Heart right ventricle (tissue), 16 donors: ENCODE measurements at places on chromosomes 1 and 21. TPM values are rescaled to one million over a fixed set of nuclear protein-coding genes. Genes with fewer than 3 reads are reported as not detected.
A peak's percentile ranks its signal among the peaks of the same experiment; 100 is the strongest.

Gene CAMK2N1
- 5.6 TPM for total RNA-seq

DNA sequence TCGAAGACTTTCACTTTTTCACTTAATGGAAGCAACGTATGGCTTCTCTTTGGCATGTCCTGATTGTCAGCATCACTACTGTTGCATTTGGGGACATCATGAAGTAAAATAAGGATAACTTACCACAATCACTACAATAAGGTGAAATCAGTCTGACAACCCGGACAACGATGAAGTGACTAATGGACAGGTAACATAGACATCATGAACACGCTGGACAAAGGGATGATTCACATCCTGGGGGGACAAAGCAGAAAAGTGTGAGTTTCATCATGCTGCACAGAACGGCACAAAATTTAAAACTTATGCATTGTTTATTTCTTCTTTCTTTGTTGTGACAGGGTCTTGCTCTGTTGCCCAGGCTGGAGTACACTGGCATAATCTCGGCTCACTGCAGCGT lies 53.9 kb downstream of the FH start:
- no peak for DNase-seq

DNA sequence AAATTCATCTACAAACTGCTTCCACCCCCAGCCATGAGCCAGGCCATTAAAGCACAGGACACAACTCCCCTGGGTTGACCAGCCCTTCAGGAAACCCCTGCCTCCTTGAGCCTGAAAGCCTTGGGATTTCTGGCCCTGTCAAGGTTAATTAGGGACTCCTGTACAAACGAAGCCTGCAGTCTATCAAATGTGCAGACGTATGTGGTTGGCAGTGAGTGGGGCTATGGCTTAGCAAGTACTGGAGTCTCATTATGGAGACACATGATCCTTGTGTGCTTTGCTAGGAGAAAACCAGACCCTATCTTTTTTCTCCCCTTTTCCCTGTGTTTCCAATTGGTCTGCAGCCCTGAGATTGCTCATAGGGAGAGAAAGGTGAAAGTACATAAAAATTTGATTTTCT lies 588.3 kb upstream of the USP24 start:
- DNase-seq = no peak

- peak; percentile 84 for DNase-seq
Observed at GRCh38 chr1:116168277-116169032, 57.3 kb downstream of the MAB21L3 start.

DNA sequence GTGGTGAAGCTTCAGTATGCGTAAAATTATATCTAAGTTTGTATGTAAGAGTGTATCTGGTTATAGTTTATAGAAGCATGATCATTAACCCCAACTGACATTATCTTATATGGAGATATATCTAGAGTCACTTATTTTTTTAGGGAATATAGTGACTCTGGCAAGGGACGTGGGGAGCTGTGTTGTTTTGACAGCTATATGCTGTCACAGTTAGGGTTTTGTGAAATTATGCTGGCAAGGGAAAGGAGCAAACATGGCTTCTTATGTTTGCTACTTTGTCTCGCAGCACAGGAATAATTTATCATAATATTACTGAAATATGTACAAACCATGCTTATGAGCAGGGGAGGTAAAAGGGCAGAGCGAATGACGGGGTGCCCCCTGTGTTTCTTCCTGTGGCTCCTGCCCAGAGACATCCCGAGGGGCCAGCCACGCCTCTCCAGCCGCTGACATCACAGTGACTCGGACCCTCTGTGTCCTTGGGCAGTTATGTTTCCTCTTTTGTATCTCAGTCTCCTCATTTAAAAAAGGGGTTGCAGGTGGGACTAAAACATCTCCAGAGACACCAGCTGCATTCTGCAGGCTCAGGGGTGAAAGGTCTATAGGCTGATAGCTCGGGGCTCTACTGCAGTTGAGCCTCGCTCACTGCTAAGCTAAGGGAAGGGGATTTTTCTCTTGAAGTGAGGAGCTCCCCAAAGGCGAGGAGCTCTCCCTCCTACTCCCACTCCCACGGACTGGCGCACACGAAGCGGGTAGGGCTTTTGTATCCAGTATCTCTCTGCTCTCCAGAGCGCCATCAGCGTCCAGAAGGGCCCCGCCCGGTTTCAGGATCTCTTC lies 14.9 kb downstream of the A3GALT2 start:
- no peak for DNase-seq

GRCh38 chr1:236489710-236490377 lies 33.9 kb upstream of the LGALS8 start:
- no peak for DNase-seq

DNA sequence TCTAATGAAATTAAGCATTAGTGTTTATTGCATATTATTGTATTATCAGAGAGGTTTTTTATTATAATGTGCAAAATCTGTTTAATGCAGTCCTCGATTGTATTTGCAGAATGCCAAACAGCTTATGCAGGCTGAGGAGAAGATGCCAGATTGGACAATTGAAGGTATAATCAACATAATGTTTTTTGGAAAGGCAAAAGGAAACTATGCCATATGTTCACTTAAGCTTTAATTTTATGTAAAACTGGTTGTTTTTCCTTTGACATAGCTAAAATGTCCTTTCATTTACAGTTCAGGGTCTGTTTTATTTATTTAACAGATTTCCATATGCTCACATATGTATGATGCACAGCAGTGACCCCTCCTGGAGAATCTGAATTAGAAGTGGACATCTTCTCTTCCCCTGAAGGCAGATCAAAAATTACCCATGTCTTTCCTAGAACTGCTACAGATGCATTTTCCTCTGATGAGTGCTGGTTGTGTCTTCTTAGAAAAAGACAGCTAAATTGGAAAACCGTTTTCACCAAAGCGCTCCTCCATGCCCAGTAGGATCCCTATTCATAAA lies 143.5 kb upstream of the USH2A start:
- no peak for DNase-seq

- no peak for DNase-seq
Observed at GRCh38 chr21:35164380-35164779, 115.3 kb upstream of the RUNX1 start.

DNA sequence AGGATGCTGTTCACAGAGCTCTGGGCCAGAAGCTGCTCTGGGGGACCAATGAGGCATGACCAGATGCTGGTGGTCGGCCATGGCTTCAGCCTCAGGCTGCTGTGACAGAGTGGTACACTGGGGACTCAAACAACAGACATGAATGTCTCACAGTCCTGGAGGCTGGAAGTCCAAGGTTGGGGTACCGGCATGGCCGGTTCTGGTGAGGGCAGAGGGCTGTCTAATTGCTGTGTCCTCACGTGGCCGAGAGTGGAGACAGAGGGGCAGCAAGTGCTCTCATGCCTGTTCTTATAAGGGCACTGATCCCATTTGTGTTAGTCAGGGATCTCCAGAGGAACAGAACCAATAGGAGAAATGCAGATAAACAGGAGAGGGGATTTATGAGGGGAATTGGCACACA lies 253.5 kb upstream of the C1orf174 start:
- no peak for DNase-seq

- no peak for DNase-seq
Observed at GRCh38 chr1:219990782-219991510, 55.4 kb downstream of the EPRS1 start.

GRCh38 chr1:91763252-91763651 lies 122.7 kb downstream of the TGFBR3 start:
- DNase-seq = no peak

DNA sequence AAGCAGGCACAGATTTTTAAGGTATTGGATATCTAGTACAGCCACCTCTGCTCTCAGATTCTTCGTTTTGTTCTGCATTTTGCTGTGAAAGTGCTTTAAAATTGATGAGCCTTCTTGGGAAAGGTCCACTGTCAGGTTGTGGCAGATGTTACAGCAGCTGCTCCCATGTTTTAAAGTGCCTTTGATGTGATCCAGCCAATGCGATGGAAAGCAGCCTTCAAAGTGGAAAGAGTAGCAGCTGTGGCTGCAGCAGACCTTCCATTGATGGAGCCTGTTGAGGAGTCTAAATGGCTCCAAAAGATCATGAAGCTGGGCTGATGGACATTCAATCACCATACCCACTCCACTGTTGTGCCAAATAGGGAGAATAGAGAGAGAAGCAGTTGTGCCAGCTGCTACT lies 816.9 kb downstream of the PLA2G4A start:
- no peak for DNase-seq

Gene PRELP
- 16.6 TPM for total RNA-seq

- DNase-seq = no peak
Observed at GRCh38 chr1:237713916-237714315, 176.8 kb downstream of the ZP4 start.

- DNase-seq = no peak
Observed at GRCh38 chr1:238001818-238002217, 111.1 kb upstream of the ZP4 start.

Gene SLAMF7
- 0.30 TPM for total RNA-seq

DNA sequence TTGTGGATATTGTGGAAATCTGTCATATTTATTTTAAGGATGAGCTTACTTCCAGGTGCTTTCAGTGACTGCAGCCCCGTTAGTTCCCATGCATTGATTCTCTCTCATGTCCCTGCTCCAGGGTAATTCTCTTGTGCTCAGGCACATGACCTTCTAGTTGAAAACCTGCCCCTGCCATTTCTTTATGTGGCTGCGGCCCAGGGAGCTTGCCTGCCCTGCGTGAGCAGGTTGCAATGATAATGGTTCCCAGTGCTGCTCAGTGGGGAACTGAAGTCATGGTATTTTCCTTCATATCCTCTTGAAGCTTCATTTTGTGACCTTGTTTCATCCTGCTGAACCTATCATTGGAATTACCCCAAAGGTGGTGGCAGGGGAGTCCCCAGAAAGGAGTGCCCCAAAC lies 229.8 kb downstream of the DISC1 start:
- no peak for DNase-seq

DNA sequence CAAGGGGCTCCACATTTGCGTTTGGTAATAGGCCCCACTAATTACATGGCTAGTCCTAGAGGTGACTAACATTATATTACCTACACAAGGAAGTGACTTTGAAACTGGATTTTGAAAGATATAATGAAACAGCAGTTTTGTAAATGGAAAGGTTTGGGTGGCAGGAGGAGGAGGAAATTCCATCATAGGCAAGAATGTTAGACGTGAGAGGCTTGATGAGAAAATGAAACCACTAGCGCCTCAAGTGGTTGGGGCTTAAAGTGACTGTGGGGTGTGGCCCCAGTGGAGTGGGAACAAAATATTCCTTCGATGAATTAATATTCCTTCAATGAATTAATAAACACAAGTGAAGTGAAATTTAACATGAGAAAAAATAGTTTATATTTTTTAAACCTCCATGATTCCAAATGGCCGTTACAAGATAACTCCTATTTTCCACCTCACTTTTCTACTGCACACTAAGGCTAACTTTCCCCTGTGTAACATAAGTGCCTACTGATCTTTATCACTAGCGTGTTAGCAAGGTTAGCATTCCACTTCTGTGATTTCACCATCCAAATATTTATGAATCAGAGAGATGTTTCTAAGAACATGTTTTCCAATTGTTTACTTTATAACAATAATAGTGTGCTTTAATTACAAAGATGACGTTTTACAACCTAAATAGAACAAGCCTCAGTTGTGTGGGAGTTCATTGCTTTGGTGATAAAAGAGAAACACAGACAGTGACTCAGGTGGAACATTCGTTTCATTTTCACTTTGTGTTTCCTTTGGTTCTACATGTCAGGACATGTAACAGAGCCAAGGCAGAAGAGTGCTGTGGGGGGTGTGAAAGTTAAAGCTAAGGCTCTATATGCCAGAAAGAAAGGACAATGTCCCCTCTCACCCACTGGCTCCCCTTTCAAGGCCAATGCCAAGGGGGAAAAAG lies 12.5 kb upstream of the ATF3 start:
- peak; percentile 22 for DNase-seq

Gene PDC
- total RNA-seq = not detected

Gene PKP1
- total RNA-seq = 0.09 TPM

DNA sequence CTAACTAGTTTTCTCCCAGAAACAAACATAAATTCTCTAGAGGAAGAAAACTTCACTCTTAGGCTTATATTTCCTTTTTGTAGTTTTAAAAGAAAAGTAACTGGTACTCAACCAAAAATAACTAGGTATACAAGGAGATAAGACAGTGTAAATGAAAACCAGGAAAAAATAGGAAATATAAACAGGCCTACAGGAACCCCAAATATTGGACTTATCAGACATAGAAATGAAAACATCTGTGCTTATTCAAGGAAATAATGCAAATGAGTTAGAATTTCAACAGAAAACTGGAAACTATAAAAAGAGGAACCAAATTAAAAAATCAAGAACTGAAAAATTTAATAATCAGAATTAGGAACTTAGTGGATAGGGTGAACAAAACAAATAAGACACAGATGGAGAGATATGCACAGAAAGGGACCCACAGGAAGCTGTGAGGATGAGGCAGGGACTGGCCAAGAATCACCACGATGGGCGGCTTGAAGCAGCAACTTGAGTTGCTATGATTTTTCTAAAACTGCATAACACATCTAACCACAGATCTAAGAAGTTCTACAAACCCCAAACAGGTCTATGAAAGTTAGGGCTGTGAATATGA lies 67.5 kb upstream of the ACTRT2 start:
- DNase-seq = no peak

DNA sequence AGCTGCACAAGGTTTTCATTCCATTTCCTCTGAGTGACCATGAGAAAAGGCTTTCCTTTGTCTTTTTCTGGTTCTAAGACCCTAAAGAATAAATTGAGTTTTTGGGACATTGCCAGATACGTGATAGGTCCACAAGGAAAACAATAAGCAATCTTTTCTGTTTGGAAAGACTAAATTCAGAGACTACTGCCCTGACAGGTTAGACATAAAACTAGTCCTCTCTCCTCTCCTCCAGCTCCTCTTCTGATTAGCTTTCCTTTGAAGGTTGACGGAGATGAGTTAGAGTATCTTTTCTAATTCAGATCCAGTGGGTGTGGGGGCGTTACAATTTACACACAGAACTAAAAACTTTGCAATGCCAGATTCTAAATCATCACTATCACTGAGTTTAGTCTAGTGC lies 57.8 kb upstream of the C1orf53 start:
- DNase-seq = no peak

- no peak for DNase-seq
Observed at GRCh38 chr1:96931136-96931535, 209.6 kb downstream of the PTBP2 start.

GRCh38 chr1:106957795-106958194 lies 98.7 kb upstream of the PRMT6 start:
- no peak for DNase-seq

Gene OR2T29
- total RNA-seq = not detected

Gene PPT1
- total RNA-seq = 71.3 TPM

- DNase-seq = no peak
Observed at GRCh38 chr21:31555741-31556191, 103.7 kb upstream of the SOD1 start.

Gene GNPAT
- total RNA-seq = 57.1 TPM

- DNase-seq = no peak
Observed at GRCh38 chr1:17233675-17234320, 15.1 kb upstream of the PADI3 start.

GRCh38 chr1:229105822-229106525 lies 164.9 kb upstream of the RAB4A start:
- DNase-seq = no peak

Gene LRIG2
- 7.9 TPM for total RNA-seq
